Stimulated activated CD4-positive, alpha-beta T cell treated with anti-CD3 and anti-CD28 coated beads, Interleukin-12 subunit alpha, Interleukin-12 subunit beta, amount 100 ng/mL, for 48 hours (primary cell): ENCODE measurements at places on chromosomes 11 and 22.

GRCh38 chr11:34653851-34654482 lies 33.1 kb downstream of the EHF start:
- no peak for DNase-seq

DNA sequence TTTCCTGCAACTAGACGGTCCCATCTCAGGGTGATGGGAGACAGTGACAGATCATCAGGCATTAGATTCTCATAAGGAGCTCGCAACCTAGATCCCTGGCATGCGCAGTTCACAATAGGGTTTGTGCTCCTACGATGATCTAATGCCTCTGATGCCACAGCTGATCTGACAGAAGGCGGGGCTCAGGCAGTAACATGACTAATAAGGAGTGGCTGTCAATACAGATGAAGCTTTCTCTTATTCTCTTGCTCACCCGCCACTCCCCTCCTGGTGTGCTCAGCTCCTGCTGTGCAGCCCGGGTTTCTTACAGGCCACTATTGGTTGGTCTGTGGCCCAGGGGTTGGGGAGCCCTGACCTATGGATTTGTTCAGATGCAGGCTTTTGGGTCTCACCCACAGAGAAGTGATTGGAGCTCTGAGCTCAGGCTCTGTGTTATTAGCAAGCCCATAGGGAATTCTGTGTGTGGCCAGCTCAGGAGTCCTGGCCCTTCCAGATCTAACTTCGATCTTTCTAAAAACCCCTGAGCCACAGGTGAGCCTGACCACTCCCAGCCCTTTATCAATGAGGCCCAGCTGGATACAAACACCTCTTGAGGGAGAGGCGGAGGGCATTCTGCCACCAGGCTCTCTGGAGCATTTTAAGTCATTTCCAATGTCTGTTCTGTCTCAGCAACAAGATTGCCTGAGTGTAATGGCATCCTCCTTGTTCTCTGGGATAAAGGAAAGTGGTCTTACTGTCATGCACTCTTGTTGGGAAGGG lies 351.8 kb downstream of the BUD13 start:
- DNase-seq: no peak

DNA sequence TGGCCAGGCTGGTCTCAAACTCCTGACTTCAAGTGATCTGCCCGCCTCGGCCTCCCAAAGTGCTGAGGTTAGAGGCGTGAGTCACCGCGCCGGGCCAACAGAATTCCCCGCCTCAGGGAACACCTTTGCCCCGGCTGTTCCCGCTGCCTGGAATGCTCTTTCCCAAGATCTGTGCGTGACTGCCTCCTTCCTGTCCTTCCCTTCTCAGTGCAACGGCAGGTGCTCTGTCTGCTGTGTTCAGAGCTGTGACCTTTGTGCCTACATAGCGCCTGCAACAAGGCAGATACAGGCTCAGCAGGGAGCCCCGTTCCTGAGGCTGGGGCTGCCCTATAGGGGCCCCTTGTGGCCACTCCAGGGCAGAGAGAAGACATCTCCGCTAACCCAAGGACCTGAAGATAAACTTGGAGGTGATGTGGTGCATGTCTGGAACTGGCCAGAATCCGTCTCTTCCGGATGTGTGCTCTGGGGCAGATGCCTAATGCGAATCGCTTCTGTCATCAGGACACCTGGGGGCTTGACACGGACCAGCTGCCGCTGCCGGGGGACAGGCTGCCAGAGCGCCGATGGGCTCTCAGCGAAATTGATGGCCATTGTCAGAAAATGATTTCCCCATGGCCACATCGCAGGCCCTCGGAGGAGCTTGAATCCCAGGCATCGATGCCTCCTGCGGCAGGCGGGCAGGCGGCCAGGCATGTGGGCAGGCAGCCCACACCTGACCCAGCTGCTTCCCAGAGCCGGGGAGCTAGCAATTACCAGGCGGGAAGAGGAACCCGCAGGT lies 43.5 kb upstream of the TCF20 start:
- DNase-seq: no peak

DNA sequence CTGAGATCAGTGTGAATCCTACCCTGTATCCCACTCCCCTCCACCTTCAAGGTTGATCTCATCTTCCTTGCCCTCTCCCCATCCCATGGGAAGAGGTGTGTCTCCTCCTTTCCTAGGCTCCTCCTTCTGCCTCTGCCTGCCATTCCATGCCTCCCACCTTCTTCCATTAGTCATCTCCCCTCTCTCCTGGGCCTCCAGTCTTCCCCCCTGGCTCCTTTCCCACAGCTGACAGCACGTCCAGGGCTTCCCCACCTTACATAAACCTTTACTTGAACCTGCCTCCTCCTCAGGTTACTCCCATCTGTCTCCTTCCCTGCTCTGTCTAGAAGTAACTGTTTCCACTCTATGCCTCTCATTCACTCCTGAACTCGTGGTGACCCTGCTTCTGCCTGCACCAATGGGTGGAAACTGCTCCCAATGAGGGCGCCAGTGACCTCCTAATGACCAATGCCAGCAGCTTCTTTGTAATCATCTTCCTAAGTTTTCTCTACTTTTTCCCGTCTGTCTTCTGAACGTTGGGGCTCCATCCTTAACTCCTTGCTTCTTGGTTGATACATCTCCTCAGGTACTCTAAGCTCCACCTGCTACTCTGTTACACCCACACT lies 266.9 kb upstream of the NARS2 start:
- no peak for DNase-seq

DNA sequence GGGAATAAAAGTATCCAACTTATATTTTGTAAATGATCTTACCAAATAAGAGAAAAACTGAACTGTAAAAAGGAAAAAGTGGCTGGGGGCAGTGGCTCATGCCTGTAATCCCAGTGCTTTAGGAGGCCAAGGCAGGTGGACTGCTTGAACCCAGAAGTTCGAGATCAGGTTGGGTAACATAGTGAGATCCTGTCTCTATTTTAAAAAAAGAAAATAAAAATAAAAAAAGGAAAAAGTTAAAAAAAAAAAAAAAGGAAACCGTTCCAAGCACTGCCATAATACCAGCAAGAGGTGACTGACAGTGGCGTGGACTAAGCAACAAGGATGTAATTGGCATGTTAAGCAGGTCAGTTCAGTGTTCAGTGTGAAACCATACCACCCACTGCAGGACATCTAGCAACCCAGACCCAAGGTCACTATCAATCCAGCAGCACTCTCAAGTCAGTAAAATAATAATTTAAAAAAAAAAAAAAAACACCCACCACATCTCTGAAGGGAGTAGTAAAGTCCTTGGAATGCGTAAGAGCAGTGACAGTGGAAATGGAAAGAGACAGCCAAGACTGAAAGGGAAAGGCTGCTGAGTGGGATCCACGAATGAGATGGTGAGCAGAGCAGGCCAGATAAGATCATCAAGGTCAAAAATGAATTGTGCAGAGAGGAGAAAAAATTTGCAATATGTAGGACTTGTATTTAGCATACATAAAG lies 43.6 kb downstream of the MAPK1 start:
- no peak for DNase-seq

- no peak for DNase-seq
Measured at GRCh38 chr22:46030231-46030880, 53.4 kb upstream of the WNT7B start.

DNA sequence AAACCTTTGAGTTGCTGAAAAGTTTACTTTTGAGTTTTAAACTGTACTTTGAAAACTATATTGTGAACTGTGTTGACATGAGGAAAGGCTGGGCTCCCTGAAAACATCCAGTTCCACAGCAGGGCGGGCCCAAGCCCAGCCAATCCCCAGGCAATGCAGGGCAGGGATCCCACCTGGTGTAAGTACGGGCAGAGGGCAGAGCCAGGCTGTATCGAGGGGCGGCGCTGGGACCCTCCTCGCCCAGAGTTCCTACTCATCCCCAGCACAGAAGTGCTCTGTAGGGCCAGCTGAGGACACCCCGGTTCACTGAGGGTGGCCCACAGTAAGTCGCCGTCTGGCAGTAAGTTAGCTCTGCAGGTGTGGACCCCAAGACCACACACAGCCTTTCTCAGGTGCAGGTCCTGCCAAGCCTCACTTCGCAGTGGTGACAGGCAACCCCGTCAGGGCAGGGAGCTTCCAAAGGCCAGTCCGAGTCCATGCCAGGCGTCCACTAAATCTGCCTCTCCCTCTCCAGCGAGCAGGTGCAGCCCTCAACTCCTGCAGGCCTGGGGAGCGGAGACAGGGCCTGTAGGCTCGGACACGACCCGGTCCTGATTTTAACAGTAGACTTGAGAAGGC lies 6.3 kb downstream of the RASSF7 start:
- no peak for DNase-seq

DNA sequence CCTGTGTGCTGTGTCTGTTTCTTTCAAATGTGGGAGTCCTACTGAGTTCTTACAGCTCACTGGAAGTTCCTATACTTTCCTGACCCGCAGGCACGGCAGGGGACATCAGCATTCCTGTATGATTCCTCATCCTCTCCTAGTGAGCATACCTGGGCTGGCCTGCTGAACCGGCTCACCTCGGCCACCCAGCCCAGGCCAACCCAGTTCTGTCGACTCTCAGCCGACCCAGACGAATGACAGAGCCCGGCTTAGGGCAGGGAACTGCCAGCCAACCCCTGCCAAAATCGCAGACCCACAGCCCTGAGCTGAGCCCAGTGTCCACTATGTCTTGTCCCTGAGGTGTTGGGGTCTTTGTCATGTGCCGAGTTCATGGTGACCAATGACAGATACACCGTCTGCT lies 339.7 kb downstream of the BRD1 start:
- DNase-seq: no peak

GRCh38 chr11:96144553-96144952 lies 198.4 kb downstream of the MAML2 start:
- DNase-seq: no peak

GRCh38 chr11:82899186-82899820 lies 927 bp downstream of the PRCP start:
- DNase-seq: peak; percentile 9

- DNase-seq: no peak
Measured at GRCh38 chr22:28174509-28174908, 255.5 kb upstream of the PITPNB start.

DNA sequence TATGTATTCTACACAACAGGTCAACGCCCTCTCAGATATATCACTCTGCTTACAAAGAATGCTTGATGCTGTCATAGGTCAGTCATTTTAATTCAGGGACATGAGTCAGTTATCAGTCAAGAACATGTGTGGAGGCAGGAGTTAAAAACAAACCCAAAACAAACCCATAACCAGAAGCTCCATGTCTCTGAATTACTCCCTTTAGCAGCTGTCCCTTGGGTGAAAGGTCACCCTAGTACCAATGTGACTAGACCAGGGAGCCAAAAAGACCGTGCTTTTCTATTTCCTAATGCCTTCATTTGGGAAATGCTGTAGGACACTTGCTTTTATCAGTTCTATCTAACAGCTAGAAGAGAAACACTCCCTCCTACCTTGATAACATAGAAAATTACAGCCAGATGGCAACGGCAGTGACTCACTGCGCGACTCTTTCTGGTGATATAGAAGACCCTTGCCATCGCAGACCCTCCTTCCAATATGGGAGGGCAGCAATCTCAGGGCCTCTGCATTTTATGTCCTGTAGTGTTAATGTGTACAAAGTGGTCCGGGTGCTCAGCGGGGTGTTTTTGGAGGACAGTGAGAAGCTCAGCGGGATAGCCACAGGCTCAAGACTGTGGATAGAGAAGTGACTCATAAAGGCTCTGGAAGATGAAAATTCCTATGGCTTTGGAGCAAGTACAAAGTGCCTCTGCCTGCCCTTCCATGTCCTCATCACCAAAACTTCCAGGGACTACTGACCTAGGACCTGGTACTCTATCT lies 24.8 kb downstream of the APOL5 start:
- DNase-seq: no peak

DNA sequence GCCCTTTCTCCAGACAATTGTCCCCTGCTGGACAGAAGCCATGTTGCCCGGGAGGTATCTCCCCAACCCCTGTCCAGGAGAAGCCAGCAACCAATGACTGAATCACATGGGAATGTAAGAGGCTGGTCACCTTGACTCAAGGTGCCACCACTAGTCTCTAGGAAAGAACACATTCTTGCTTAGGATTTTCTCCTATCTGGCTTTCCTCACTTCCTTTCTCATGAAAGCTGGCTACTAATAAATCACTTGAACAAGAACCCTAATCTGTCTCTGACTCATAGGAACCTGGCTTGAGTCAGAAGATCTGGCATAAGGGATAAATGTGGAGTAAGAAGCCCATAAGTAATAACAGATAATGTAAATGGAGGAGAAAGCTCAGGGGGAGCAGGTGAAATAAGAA lies 101.4 kb upstream of the C11orf87 start:
- DNase-seq: no peak

- DNase-seq: no peak
Measured at GRCh38 chr11:19433367-19433766, 192.6 kb upstream of the E2F8 start.

- DNase-seq: no peak
Measured at GRCh38 chr11:87425943-87426342, 388.2 kb downstream of the TMEM135 start.

- no peak for DNase-seq
Measured at GRCh38 chr22:19738664-19739447, 15.5 kb downstream of the GP1BB start.

DNA sequence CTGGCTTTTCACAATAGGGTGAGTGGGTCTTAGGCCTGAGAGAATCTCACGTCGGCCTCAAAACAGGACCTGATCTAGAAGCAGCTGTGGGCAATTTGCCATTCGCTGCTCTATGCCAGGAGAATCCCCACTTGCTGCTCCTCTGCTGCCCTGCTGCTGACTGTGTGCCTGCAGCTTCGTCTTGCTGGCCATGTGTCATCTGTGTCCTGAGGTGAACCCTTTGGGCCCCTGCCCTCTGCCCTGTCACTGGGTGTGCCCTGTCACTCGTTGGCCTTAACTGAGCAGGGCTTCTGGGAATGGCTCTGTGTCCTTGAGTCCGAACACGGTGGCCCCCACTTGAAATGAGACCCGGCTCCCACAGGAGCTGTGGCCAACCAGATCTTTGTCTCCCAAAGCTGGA lies 6.2 kb downstream of the NAA40 start:
- DNase-seq: no peak

DNA sequence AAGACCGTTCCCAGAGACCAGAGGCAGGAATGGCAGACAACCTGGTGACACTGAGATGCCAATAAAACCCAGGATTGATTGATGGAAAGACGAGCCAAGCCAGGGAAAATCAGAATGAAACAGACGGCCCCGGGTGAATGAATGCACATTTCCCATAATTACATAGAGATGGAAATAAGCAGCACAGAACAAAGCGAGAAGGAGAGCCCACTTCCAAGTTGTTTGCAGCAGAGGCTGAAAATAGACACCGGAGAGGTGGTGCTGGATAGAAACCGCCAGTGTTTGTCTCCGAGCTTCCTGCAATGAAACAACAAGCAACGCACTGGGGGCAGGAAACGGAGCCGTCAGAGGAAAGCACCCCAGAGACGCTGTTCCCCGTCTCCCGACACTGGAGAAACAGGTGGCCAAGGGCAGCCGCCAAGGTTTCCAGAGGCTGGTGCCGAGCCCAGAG lies 406.8 kb downstream of the SHANK2 start:
- DNase-seq: no peak

GRCh38 chr11:971731-972365 lies 46.2 kb downstream of the AP2A2 start:
- no peak for DNase-seq

DNA sequence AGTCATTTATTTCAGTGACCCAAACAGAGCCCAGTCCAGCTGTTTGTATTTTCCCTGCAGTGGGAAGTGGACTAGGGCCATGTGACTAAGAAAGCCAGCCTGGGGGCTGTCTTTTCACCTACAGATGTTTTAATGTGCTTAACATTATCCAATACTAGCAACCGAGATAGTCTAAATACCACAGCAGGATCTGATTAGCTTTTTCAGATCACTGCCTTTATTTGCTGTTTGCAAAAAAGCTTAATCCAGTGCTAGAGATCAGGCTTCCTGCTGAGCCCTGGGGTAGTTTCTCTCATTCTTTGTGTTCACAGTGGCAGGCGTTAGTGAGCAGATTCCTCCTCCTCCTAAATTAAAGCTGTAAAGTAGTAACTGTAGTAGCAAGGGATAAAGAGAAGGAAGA lies 35.0 kb downstream of the ZC3H12C start:
- DNase-seq: no peak
